ENCODE measurements at places on chromosomes 2 and 18.

DNA sequence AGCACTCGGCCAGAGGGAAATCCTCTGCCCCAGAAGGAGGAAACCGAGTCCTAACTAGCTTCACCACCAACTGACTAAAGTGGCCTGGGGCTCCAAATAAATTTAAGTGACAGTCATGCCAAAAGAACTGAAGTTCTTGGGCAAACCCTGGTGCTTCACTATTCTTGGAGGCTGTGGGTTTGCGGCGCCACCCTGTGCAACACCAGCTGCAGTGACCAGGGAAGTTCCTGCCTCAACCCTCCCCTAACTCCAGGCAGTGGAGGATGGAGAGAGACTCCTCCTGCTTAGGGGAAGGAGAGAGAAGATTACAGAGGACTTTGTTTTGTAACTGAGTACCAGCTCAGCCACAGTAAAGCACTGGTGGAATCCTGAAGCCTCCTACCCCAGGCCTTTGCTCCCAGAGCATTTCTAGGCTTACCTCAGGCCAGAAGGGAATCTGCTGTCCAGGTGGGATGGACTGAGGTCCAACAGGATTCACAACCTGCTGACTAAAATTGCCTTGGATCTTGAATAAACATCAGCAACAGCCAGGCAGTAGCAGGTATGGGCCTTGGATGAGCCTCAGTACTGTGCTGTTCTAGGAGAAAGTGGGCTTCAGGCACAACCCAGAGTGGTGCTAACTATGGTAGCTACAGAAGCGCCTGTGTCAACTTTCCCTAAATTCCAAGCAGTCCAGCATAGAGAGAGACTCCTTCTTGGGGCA is 29.4 kb upstream of the BMP10 start:
- DNase-seq = no peak

GRCh38 chr2:199055336-199055735 is 402.4 kb downstream of the SATB2 start:
- DNase-seq = no peak

DNA sequence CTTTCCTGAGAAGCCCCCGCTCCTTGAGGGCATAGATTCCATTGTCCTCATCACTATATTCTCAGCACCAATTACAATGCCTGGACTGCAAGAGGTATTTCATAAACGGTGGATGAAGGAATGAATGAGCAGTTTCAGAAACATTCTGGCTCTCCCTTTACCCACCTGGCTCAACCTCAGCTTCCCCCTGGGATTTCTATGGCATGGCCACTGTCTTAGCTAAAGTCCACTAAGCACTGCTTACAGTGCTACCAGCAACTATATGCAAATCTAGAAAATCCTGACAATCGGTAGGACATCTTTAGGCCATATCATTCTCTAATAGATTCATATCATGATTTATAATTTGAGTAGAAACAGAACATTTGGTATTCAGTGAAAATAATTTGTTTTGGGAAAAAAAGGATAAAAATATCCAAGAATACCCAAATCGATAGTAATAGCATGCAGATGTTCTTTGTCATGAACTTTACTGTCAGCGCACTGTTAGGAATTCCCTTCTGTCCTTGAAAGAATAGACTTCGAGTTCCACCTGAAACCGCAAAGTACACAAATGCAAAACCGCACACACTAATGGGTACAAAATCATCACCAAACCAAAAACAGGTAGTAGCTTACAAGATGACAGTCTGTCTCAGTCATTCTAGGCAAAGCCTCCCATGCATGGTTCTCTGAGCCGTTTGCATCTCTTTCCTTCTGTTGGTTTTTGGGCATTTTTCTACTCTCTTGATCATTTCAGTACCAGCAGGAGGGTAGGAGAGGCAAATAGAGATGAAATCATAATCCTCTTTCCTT is 303.6 kb upstream of the ID2 start:
- DNase-seq = no peak

GRCh38 chr2:2590841-2591541 is 259.9 kb upstream of the MYT1L start:
- no peak for DNase-seq

- DNase-seq = no peak
These were observed 21.7 kb upstream of the BAZ2B start for GRCh38 chr2:159637988-159638501.

GRCh38 chr2:10171006-10171800 is 48.7 kb downstream of the RRM2 start:
- DNase-seq = no peak

- no peak for DNase-seq
These were observed 134.2 kb upstream of the NABP1 start for GRCh38 chr2:191543708-191544107.

DNA sequence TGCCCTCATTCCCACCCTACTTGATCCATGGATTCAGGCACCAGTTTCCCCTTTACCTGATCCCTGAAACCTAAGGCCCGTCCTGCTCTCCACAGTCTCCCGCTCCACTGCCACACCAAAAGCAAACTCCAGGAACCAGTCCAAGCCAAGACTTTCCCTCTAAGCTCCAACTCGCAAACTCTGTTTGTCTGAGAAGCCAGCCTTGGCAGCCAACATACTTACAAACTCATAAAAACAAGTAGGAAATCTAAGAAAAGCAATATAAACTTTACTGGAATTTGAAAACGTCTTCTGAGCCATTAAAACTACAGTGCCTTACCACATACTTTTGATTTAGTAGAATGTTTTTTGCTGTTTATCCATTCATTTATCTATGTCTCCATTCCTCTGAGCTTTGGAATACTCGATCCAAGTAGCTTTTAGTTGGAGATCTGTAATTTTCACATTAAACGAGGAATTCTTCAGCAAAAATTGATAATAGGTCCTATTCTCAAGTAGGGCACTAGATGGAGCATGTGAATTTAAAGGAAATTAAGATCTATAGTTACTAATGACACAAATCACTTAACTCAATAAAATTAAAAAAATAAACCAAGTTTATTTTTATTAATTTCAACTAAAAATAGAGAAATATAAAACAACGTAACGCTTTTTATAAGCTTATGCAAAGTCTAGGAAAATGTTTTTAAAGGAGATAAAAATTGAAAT is 199.7 kb downstream of the MYO3B start:
- no peak for DNase-seq

DNA sequence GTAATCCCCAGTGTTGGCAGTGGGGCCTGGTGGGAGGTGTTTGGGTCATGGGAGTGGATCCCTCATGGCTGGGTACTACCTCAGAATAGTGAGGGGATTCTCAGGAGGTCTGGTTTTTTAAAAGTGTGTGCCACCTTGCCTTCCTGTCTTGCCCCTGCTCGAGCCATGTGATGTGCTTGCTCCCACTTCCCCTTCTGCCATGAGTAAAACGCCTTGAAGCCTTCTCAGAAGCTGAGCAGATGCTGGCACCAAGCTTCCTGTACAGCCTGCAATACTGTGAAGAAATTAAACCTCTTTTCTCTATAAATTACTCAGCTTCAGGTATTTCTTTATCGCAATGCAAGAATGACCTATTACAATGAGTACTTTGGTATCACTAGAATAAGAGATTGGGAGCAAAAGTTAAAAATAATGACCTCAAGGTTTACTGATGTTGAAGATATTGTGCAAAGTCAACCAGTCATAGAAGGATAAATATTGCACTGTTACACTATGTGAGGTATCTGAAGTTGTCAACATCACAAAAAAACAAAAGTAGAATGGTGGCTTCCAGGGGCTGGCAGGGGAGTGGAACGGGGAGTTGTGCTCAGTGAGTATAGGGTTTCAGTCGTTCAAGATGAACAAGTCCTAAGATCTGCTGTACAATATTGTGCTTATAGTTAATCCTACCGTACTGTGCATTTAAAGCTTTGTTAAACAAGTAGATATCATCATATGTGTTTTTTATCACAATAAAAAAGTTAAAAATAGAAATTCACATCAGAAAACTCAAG is 938.3 kb upstream of the CNTNAP5 start:
- no peak for DNase-seq

GRCh38 chr2:216112926-216113325 is 3.8 kb downstream of the XRCC5 start:
- no peak for DNase-seq

DNA sequence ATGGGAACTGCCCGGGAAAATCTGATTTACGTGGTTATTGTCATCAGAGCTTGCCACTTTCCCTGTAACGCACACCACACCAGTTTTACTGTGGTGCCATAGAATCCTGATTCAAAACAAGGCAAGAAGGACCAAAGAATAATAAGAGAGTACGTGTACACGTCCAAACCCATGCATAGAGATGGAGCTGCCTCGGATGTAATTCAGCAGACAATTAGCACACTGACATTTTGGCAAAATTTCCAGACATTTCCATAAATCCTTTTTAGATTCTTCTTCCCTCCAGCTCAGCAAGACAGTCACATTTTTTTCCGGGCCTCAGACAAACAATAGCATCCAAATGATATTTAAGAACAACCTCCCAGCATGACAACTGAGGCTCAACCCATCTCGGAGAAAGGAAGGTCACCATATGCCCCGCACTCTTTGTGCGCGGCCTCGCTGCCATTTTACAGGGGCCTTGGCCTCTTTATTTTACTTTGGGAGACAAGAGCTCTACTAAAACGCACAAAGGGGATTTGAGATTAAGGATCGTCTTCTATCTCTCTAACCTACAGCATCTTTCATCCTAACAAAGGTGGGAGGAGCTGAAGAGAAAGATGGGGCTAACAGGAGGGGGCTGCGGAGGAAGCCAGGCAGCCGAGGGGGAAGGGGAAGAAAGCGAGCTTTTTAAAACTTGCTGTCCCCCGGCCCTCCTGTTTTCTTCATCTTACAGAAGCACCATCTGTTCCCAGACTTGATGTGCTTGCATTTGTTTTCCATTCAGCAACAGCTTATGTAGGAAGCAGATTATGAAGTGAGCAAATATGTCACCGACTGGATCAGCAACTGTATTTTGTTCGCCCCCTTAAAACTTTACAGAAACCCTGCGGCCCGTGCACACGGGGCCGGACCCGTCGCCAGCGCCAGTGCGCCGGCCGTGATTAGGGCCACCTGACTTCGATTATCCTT is 61.0 kb downstream of the CDCA7 start:
- no peak for DNase-seq

DNA sequence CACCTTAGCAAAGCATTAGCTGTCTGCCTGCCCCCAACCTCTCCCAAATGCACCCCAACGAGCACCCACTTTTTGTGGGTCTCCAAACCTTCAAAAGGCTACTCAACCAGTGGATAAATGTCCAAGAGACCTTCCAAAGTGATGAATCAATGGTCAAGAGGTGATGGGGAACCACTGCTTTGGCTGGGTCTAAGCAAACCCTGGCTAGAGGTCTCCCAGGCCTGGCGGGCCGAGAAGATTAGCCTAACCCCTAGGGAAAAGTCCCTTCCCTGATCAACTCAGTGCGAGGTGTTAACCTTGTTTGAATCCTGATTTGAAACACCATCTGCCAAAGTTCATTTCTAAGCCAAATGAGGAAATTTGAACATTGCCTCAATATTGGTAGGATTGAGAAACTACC is 144.7 kb upstream of the SIX3 start:
- DNase-seq = no peak

DNA sequence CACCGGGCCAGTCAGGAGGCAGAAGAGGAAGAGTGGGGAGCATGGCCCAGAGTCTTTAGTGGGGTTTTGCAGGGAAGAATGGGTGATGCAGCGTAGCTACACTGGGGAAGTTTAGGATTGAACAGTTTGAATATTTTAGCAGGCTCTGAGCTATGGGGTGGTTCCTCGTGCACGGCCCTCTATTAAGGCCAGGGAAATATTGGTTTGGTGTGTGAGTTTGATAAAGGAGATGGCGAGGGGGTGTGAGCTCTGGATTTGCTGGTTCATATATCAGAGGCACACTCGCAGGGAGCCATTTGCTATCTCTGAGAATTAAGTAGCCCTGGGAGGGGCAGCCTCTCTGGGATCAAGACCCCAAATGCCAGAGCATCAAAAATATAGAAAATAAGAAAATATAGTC is 50.1 kb downstream of the BOLA3 start:
- DNase-seq = peak; percentile 45

GRCh38 chr2:239328351-239329191 is 72.2 kb downstream of the HDAC4 start:
- peak; percentile 31 for DNase-seq

- no peak for DNase-seq
These were observed 133.0 kb downstream of the SLC8A1 start for GRCh38 chr2:40318921-40319320.

DNA sequence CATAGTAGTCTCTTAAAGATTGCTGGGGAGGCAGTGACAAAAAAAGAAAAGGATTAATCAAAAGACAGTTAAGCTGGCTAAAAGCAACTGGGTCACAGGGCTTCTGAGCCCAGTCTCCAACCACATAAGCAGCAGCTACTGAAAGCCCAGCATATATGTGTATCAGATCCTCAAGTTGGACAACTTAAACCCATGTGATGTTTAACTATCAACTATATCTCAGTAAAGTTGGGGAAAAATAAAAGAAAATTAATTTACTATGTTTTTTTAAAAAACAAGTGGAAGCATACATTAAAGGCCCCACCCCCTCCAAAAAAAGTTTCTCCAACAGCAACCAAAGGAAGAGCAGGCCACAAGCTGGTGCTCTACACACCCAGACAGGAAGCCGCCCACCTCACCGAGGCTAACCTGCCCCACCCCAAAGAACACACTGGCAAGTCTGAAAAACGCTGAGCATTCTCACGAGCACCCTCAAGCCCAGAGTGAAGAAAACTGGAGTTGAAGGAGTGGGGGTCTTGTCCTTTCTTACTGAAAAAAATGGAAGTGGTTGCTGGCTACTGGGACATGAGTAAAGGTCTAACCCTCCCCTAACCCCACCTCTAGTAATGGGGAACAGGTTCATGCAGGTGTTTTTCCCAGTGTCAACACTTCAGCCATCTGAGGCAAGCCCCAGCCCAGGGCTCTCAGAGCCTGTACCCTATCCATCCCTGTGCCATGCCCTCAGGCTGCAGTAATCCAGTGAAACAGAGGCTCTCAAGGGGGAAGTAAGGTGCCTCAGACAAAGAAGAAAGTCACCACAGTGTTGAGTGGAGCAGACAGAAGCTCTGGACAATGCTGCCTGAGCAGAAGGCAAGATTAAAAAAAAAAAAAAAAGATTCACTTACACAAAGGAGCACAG is 106.3 kb downstream of the GYPC start:
- no peak for DNase-seq

GRCh38 chr2:3470166-3470651 is 49.1 kb downstream of the ADI1 start:
- DNase-seq = no peak

DNA sequence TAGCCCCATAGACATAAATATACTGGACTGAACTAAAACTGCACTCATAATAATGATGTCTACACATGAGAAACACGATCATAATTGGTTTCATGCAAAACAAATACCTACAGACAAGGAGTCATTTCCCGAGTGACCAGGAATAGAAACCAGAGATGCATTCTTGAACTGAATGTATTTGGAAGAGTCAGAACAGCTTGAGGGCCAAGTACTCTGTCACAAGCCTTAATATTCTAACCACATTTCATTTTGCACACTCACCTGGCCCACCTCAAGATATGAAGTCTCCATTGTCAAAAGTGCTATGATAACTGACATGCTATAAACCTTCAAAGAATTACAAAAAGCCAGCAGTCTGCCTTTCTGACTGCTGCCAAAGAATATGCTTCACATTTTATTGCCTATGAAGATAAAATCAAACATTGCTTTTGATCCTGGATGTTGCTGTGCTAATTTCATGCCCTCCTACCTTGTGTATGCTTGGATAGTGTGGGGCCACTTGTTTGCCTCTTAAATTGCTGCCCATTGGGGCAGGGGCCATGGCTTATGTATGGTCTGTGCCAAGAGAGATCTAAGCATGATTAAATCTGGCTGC is 18.9 kb upstream of the ASAP2 start:
- no peak for DNase-seq
